Activated T-cell treated with anti-CD3 and anti-CD28 coated beads, Interleukin-2, amount 50 U/mL, for 1 hour (primary cell): ENCODE measurements at places on chromosomes 4 and X.

DNA sequence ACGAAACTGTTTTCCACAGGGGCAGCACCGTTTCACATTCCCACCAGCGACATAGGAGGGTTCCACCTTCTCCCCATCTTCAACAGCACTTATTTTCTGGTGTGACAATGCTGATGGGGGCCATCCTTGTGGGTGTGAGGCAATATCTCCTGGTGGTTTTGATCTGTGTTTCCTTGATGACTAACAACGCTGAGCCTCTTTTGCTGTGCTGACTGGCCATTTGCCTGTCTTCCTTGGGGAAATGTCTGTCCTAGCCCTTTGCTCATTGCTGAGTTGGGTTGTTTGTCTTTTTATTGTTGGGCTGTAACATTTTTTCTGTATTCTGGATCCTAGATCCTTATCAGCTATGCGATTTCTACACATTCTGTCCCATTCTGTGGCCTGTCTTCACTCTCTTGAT lies 33.7 kb downstream of the ATP2B3 start:
- no peak for DNase-seq

- DNase-seq = no peak
Measured at GRCh38 chrX:143429131-143429530, 88.1 kb downstream of the SPANXN3 start.

DNA sequence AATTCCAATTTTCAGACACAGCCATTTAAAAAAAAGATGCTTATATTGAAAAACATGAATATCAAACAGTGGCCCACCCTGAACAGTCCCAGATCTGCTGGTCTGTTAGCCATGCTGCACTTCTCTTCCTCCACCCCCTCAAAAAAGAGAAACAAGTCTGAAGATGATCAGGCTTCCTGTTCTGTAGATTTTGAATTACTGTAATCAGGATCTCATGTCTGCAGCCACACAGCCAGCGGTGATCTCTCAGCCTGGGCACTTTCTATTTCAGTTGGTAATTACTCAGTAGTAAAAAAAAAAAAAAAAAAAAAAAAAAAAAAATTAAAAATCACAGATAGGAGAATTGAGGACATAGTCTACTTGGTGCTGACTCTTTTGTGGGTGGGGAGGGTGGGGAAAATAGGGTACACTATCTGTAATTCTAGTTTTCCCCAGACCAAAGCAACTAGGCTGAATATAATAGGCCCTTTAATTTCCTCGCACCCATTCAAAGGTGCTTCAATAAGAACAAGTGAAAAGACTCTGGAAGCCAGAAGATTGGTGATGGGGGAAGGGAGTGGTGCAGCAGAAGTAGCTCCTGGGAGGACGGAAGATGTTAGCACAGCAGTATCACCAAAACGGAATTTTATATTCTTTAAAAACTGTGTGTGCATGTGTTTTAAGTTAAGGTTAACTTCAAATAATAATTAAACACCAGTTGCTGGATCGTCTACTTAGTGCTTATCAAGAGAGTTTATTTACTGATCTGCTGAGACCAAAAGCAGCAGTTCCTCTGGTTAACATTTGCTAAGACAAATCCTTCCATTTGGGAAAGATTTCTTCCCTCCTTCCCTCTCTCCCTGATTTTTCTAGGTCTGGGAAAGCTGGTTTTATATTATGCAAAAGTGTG lies 47.0 kb downstream of the SPRY1 start:
- DNase-seq = no peak

DNA sequence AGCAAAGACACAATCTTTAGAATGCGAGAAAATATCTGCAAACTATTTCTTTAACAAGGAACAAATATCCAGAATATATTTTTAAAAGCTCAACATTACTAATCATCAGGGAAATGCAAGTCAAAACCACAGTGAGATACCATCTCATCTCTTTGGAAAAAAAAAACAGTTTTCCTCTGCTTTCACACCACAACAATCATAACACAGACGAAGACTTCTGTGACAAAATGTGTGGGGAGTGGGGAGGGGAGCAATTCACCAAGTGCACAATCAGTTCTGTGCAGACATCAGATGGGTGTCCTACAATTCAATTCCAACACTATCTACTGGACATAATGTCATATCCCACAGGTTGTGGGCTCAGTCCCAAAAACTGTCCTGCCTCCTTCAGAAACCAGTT lies 293.2 kb upstream of the SLC7A11 start:
- no peak for DNase-seq

- DNase-seq = no peak
Measured at GRCh38 chr4:79047316-79047715, 108.1 kb upstream of the PAQR3 start.

DNA sequence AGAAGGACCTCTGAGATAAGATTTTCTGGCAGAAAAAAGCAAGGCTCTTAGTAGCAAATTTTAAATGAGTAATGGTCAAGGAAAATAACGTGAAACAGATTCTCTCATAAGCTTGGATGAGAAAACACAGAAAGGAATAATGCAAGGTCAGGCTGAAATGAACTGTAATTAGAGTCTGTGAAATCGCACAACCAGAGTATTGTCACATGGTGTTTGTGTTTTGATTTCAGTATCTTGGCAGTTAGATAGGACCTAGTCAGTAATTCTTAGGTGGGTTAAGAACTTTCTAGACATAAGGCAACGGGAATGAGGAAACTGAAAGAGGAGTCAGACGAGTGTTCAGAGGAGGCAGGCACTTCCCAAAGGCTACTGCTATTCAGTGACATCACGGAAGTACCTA lies 34.6 kb downstream of the LIMCH1 start:
- no peak for DNase-seq

DNA sequence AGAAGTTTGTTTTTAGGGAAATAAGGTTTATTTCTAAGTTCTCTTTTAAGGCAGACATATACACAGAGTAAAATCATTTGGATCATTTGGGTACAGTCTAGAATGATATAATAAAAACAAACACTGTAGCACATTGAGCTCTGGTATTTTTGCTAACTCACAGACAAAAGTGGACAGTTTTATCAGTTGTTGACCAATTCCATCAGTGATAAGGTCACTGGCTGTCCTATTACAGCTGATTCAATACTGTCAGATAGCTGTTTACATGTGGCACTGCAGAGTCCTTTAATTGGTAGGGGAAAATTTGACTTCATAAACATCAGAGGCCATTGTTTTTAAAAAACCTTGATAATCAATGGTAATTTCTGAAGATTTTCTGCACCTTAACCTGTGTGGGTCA lies 3.5 kb downstream of the IBSP start:
- no peak for DNase-seq

- no peak for DNase-seq
Measured at GRCh38 chrX:2684256-2684655, 6.8 kb upstream of the CD99 start.

DNA sequence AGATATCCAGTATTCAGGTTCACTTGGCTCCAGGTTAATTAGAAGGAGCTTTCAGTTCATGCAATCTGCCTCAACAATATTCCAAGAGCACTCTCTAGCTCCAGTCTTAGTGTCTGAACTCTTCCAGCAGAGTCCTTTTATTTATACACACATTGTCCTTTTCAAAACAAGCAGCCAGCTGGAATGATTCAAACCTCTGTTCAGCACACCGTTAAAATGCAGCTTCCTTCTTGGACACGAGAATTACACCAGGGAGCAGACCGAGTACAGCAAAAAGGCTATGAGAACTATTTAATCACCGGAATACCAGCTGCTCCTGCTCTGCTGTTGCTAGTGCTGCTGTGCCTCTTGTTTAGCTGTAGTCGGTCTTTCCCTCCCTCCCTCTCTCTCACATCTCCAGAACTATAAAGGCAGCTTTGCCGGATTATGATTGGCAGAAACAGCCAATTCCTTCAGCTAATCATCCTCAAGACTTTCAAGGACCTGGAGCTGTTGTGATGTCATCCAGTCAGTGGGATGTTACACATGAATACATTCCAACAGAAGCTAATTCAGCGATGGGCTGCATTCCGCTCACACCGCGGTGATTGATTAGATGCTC lies at the start of gene NDST4:
NDST4 (minus strand) TSS at position 115 of the 601 bp plus-strand sequence. CDS start 36,584 bp downstream, outside the sequence.
- DNase-seq = no peak

GRCh38 chr4:137597752-137598430 lies 65.6 kb upstream of the PCDH18 start:
- DNase-seq = no peak

DNA sequence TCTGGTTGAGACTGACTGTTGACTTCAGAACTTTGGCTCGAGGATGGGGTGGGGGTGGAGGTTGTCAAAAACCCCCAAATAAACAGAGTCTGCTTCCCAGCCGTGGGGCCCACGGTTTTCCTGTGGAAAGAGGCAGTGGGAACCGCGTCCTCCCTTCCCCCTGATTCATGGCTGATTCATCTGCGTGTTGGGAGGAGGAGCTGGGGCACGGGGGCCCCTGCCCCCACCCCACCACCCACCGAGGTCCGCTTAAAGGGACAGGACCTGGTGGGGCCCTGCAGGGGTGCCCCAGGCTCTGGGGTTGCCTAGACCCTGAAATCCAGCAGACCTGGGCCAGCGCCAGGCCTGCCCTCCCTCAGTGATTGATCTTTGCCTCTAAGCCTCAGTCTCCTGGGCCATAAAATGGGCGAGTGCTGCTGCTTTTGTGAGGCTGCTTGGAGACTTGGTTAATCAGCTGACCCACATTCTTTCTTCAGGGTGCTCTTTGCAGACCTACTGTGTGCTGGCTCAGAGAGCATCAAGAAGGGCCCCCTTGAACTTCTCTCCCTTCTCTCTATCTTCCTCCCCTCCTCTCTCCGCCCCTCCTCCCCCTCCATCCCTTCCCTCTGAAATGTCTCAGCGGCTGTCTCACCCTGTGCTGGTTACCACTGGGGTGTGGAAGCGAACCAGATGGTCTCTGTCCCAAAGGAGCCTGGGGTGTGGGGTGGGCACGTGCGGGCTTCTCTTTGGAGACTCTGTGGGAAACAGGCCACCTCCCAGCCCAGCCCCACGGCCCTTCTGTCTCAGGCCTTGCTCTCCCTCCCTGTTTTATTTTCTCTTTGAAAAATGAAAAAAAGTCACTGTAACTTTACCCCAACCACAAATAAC lies 9.1 kb downstream of the HTRA3 start:
- no peak for DNase-seq

DNA sequence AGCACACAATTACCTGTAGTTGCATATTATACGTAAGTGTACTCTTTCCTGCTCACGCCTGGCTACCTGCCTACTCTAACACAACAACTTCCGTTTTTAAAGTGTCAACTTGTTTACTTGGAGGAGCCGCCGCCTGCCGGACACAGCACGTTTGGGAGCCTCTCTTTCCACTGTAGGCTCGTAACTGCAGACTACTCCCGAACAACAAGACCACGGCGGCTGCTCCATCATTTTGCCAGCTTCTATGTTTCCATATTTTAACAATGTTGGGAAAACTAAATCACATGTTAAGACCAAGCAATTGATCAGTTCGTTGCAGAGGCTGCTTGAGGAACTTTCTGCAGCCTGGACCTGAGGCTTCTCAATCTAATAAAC lies 841 bp downstream of the MTNR1A start:
- no peak for DNase-seq

DNA sequence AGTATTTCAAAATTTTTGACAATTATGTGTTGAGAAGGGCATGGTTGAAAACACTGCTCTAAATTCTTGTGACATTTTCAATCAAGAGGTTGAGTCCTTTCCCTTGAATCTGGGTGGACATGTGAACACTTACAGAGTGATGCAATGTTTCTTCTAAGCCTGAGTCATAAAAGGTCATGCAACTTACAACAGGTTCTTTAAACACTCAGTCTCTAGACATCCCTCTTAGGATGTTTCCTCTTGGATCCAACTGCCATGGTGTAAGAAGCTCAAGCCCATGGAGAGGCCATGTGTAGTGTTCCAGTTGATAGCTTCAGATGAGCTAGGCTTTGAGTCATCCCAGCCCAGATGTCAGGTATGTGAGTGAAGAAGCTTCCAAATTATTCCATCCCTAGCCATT lies 232.2 kb upstream of the MAOA start:
- no peak for DNase-seq

GRCh38 chr4:113336556-113336955 lies 287.1 kb downstream of the ANK2 start:
- DNase-seq = no peak

GRCh38 chr4:76897536-76898384 lies at the start of gene SOWAHB:
Gene SOWAHB (minus strand): TSS chr4:76898144. CDS start chr4:76897849, 295 bp downstream.
- DNase-seq = peak; percentile 54

DNA sequence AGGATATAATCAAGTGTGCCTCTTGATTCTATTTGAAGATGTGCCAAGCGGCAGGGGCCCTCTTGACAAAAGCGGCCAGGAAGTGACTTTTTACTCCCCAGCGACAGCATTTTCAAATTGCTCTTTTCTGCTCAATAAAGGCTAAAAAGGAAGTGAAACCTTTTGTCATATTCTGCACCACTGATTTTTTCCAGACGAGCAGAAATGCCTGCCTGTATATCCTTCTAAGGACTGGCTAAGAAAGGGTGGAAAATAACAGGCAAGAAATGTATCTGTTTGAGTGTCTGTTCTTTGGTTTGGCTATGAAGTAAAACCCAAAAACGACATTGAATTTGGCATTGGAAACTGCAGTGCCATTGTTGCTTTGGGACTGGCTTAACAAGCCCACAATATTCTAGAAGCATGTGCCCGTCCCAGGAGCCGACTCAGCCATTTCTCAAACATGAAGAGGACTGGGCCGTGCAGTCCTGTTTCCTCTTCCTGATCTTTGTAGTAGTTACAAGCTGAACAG lies 25.4 kb downstream of the TMSB4X start:
- no peak for DNase-seq

DNA sequence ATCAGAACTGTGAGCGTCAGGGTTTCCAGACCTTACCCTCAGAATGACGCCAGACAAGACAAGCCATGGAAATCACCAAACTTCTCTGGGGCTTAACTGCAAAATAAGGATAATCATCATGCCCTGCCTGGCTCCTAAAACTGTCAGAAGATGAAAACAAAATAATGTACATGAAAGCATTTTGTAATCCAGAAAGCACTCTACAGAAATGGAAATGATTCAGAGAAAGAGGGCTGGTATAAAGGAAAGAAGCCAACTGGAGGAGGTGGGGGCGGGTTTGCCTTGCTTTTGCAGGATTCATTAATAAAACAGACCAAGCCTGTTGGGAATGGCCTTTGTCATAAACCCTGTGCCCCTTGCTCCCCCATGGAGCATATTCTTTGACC lies 47.3 kb downstream of the SEPSECS start:
- no peak for DNase-seq

- no peak for DNase-seq
Measured at GRCh38 chr4:137794764-137795254, 262.5 kb upstream of the PCDH18 start.

GRCh38 chr4:140640150-140640748 lies 71.5 kb upstream of the UCP1 start:
- no peak for DNase-seq

DNA sequence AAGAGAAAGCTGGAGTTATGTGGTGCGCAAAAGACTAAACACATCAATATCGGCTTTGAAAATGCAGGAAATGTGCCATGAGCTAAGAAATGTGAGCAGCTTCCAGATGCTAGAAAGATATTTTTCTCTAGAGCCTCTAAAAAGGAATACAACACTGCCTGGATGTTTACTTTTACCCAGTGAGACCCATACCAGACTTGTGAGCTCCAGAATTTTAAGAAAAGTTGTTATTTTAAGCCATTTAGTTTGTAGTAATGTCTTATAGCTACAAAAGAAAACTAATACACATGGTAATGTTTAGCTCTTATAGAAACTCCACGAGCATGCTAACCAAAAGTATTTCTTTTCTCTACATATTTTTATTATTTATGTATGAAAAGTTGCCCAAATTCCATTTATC lies 1389.4 kb downstream of the C4orf33 start:
- no peak for DNase-seq
